ENCODE measurements at places on chromosomes 1 and 21. TPM values are rescaled to one million over a fixed set of nuclear protein-coding genes. Genes with fewer than 3 reads are reported as not detected.

DNA sequence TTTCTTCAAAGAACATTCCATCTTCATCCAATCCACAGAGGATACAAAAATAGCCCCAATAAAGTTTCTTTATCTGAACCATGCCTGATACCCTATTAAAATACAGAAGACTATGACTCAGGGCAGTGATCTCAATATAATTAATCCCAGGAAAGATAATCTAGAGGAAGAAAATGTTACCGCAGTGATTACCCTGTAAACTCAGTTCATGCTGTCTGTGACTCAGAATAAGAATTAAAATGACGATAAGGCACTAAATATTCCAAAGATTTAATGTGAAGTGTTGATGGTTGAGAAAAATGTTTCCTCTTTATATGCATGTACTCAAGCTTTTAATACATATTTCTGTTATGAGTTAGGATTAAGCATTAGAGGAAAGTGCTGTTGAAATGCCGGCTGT lies 88.6 kb upstream of the LYPLAL1 start:
- DNase-seq: no peak

Gene CYP4A11
- total RNA-seq: not detected

- no peak for DNase-seq
These were observed 17.6 kb upstream of the HUNK start for GRCh38 chr21:31855180-31855579.

DNA sequence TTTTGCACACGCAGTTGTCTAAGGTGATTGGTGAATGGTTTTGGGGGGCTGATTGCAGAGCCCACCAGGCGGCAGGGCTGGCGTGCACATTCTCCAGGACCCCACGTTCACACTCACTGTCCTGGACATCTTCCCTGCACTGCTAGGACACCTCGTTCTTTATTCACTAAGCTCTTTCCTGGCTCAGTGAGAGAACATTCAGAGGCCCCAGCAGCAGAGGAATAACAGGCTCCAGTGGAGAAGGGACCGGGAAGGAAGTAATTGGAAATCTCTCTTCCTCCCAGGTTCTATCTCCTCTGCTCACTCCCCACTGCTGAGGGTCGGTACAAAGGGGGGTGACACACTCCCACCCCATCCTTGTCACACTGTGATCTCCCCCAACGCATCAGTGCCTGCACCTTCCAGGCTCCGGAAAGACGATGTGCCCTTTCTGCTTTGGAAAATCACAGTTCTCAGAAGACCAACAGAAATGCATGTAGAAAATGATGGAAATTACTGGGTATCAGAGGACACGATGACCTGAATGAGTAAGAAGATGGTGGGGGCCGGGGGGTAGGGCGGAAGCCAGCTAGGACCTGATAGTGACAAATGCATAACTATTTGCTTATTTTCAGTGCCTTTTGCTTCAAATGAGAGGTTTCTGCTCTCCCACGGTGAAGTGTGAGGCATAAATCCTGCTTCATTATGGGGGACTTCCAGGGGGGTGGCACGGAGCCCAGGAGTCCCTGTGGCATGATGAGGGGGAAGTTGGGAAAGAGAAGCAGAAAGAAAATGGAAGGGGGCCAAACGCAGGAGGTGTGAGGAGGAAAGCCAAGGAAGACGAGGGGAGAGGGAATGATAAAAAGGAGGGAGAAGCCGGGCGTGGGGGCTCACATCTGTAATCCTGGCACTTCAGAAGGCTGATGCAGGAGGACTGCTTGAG lies 25.2 kb upstream of the KIF26B start:
- no peak for DNase-seq

GRCh38 chr1:46724991-46725735 lies 6.2 kb upstream of the EFCAB14 start:
- peak; percentile 68 for DNase-seq

- no peak for DNase-seq
These were observed 30.4 kb downstream of the SLAMF6 start for GRCh38 chr1:160492617-160493016.

Gene FABP3
- 5.2 TPM for total RNA-seq
